T-helper 2 cell treated with Interferon-gamma antibody and Interleukin-4, amounts not matched to agents 5 μg/mL and 100 μg/mL, for 36 hours (primary cell): ENCODE measurements at places on chromosomes 12 and 14.

GRCh38 chr12:32765906-32766305 is 10.2 kb upstream of the YARS2 start:
- DNase-seq, result no peak

DNA sequence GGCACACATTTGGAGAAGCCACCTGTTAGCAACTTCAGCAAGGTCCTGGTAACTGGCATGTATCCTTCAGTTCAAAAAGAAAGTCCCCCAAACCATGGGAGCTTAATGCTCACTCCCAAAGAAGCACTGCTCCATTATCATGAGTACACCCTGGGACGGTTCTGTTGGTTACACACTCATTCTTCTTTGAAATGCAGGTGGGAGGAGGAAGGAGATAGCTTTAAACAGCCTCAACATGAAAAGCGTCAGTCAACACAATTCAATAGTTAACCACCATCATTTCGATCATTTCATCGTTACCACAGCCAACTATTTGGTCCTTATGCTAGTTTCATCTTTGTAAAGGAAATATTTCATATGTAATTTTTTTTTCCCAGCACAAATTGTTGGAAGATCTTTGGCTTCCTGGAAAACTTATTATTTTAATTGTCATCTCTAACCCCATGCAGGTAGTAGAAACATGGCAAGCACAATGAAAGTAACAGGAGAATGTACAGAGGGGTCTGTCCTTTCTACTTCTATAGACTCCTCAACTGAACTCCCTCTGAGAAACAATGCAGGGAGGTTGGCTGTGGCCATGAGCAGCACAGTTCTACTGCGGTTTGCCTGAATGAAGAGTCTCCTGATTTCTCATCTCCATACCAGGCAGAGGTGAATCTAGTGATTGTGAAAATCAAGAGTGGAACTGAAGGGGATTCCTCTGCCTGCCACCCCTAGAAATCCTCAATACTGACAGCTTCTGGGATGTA is 196.4 kb upstream of the FOXN3 start:
- DNase-seq, result peak; percentile 53

GRCh38 chr14:99440278-99440677 is 40.4 kb downstream of the SETD3 start:
- no peak for DNase-seq

DNA sequence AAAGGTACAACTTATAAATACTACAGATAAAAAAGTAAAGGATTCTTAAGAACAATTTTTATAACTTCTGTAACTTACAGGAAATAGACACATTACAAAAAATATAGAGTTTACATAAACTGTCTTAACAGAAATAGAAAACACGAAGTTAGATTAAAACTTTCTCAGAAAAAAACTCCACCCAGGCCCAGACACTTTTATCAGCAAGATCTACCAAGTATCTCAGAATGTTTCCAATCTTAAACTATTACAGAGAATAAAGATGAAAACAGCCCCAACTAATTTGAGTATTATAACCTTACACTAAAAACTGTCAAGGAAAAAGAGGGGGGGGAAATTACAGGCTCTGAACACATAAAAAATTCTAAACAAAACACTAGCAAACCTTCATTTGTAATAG is 8.2 kb downstream of the ZFC3H1 start:
- no peak for DNase-seq

DNA sequence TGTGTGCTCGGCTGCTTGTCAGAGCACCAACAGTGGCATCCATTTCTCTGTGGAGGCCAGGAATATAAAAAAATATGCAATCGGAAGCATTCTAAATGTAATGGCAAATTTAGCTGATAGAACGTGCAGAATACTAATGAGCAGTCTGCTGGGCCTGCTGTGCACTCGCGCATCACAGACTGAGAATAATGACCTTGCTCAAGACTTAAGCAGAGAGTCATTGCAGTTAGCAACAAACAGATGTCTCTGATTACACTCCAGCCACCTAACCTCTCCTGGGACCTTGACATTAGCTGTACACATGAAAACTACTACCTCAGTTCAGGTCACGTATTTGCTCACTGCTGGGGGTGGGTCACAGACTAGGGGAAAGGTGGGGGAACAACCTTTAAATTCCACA is 269.2 kb upstream of the DAAM1 start:
- no peak for DNase-seq

- DNase-seq, result no peak
Measured at GRCh38 chr14:96176275-96176674, 28.4 kb upstream of the BDKRB2 start.

DNA sequence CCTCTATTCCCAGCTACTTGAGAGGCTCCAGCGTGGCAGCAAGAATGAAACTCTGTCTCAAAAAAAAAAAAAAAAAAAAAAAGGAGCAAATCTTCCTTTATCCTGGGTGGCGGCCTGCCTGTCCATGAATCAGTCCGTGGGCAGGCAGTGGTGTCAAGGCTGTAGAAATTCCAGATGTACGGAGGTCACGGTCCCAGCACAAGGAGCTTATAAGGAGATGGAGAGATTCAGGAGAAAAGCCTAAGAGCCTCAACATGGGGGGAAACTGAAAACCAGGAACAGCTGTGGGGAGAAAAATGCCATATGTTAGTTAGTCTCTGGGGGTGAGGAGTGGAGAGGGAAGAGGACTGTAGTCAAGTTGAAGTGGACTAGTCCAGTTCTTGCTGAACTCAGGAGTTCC is 130.5 kb upstream of the CRY1 start:
- no peak for DNase-seq

GRCh38 chr14:33699300-33699983 is 251.4 kb downstream of the EGLN3 start:
- no peak for DNase-seq

DNA sequence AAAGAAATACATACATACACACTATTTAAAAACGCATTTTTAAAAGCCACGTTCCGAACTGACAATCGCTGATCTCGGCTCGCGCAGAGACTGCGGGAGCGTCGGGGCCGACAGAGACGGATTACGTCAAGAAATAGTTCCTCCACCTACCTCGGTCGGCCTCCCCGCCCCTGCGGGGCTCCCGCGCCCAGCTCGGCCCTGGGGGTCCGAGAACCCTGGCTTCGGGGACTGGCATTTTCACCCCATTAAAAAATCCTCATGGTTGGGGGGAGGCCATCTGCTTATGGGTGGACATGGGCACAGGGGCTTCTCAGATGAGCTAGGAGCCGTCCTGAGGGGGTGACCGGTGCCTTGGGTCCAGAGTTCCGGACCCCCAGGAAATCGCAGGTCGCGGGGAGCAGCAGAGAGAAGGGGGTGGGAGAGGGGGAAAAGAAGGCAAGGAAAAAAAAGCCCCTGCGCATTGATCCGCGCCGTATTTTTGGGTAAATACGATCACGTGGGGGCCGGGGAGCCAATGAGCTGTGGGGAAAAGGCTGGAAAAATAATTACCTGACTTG is 324 bp upstream of the HOXC9 start:
- no peak for DNase-seq

GRCh38 chr12:21346542-21347205 is 12.0 kb upstream of the SLCO1A2 start:
- no peak for DNase-seq

DNA sequence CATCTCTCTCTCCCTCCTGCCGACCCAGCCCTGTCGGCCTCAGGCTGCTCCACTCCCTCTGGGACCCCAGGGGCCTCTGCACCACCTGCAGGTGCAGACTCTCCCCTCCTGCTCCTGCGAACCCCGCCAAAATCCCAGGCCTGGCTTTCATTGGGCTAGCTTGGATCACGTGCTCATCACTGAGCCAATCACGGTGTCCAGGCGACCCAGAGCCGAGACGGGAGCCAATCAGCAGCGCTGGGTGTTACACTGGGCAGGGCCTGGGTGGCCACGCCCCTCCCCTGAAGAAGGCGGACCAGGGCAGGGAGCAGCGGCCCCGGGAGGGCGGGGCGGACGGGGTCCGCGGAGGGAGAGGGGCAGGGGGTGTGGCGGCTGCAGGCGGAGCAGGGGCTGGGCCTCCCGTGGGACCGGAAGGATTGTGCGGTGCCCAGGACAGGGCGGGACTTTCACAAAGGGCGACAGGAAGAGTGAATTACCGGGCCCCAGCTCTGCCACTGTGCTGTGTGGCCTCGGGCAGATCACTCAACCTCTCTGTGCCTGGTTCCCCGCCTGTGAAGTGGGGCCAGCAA is 66.6 kb upstream of the FBRSL1 start:
- no peak for DNase-seq

GRCh38 chr14:73105050-73105449 is 31.3 kb upstream of the PSEN1 start:
- DNase-seq, result no peak

- no peak for DNase-seq
Measured at GRCh38 chr12:99024870-99025269, 379.8 kb downstream of the APAF1 start.

DNA sequence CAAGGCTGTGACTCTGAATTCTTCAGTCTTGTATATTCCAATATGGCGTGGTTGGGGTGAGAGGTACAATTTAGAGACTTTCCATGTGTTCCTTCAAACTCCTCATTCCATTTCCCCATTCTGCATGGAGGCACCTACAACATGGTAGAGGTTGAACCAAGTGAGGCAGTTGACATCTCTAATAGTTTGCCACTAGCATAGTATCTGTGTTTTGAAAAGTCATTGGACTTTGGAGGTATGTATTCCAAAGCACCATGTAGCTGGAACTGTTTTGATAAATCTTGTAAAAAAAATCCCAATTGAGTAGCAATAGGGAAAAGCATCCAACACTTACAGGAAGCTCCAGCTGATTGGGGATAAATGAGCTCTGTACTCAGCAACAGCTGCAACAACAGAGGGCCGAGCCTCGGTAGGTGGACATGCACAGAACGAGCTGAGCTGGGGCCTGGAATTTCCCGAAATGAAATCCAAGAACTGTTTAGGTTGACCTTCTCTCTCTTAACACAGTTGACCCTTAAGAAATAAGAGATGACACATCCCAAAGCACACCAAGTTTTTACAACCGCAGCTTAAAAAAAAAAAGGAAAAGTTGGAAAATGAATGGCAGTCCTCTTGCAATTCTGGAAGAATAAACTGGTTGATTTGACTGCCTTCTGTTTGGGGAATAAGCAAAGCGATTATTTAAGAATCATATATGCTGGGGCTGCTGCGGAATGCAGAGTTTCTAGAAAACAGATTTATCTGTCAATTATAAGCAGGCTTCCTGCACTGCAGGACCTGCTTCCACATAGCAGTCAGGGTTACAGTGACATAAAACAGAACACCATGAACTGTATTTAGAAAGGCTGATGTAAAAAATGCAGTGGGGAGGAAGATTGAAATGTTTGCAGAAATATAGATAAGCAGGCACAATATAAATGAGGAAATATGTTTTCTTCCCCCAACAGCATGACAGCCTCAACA is 194.6 kb upstream of the KRR1 start:
- no peak for DNase-seq

DNA sequence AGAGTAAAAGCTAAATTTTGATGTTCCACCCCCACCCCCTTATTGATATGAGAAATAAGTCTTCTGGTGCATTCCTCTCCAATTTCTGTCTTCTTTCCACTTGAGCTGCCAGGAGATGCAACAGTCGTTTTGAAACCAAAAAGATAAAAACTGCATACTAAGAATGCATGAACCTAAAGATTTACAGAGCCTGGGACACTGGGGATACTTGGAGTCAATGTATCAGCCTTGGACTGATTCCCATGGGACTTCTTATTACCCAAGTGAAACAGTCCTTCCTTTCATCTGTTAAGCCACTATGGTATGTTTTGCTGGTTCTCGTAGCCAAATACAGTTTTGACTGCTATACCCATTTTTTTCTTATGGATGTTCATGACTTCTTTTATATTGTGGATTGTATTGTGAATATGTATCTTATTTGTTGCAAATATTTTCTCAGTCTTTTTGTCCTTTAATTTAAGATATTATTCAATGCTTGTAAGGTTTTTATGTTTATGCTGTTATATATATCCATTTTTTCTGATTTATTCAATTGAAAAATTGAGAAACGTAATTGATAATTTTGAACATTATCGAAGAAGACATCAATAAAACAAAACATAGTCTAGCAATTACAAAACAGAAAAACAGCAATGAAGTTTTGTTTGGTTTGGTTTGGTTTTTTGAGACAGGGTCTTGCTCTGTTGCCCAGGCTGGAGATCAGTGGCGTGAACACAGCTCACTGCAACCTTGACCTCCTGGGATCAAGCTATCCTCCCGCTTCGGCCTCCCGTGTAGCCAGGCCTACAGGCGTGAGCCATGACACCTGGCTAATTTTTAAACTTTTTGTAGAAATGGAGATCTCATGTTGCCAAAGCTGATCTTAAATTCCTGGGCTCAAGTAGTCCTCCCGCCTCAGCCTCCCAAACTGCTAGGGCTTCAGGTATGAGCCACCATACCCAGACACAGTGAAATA is 85.4 kb upstream of the ETV6 start:
- DNase-seq, result no peak

DNA sequence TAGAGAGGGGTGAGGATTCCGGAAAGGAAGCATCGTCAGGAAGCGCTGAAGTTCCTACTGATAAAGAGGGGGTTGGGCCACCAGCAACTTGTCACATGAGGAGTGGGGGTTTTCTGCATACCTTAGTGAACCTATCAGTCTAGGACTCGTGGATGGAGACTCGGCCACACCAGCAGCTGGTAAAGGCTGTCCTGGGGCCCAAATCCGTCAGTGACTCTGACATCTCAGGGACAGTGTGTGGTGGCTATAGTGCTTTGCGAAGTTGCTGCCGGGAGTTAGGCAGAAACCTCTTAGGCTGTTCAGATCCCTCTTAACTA is 16.4 kb downstream of the RNASE2 start:
- no peak for DNase-seq
